LoVo (cell line): ENCODE measurements at places on chromosomes 2 and 18.

DNA sequence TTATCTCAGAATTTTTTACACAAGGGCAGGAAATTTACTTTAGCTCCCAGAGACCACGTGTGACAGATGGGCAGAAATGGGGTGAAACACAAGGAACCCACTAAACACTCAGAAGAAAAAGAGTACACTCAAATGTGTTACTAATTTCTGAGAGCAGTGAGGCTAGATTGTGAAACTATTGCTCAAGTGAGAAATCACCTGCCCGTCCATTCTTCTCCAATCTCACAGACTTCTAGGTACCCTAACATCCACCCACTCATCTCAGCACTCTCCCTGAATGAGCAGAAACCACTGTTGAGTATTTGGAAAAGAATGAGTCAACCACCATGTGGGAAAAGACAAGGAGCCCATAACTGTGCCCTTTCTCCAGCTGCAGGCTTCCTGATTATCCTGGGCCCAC, 293.0 kb upstream of the CDH2 start:
- no peak for DNase-seq

DNA sequence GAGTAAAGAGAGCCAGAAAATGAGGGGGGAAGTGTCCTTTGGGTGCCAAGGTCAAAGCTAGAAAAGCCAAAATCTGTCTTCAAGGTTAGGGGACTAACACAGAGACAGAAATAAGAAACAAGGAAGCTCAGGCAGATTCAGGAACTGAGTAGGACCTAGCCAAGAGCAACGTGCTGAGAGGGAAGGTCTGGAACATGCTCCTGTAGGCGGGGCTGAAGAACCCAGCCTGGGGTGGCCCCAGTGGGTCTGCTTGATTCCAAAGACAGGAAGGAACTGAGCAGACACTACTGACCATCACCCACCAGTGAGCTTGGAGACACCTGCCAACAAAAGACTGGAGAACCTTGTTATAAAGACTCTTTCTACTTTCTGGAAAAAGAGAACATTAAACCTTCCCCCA, 105.1 kb downstream of the SP3 start:
- DNase-seq = no peak

DNA sequence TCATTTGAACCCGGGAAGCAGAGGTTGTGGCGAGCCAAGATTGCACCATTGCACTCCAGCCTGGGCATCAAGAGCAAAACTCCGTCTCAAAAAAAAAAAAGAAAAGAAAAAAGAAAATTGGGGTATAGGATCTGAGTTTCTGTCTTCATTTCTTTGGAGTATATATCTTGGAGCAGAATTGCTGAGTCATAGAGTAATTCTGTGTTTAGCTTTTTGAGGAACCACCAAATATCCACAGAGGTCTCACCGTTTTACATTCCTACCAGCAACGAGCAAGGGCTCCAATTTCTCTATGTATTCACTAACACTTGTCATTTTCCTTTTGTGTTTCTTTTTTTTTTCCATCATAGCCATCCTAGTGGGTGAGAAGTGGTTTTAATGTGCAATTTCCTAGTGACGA, 87.6 kb upstream of the TEX51 start:
- no peak for DNase-seq

DNA sequence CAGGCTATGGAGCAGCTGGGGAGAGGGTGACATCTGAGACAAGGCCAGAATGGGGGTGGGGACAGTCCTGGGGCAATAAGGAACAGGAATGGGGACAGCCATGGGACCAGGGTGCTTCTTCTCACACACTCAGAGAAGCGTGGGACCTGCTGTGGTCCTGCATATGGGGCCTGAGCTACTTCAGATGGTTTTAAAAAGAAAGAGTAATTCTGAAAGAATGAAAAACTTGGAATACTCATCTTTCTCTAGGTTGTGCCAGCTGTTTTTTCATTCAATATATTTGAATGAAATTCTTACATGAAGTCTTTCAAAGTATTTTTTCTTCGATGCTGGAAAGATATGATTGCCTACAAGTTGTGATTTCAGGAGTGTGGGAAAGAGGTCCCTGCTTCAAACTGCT, 227.5 kb upstream of the APCDD1 start:
- DNase-seq = no peak

DNA sequence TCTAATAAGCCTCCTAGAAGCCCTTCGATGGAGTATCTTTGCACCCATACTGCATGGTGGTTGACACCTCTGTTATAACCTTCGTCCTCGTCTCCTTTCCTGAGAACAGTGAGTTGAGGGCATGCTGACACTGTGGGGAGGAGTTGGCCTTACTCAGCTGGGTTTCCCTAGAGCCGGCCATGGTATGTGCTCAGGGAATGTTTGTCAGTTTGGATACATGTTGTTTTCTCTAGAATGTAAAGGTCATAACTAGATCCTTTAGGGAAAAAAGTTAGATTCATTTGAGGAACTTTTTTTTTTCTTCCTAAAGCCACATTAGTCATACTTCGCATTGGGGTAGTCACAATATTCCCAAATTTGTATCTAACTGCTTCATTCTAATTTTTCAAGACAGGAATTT, 106.0 kb upstream of the FOSL2 start:
- DNase-seq = no peak

- no peak for DNase-seq
Observed at GRCh38 chr18:46574000-46574742, 82.8 kb downstream of the LOXHD1 start.
